H1 (cell line): ENCODE measurements at places on chromosomes 7 and 10. TPM values are rescaled to one million over a fixed set of nuclear protein-coding genes. Genes with fewer than 3 reads are reported as not detected.
A peak's percentile ranks its signal among the peaks of the same experiment; 100 is the strongest.

SPDYE16 gene
- total RNA-seq = not detected in 2 replicates

LRIT1 gene
- not detected in 2 replicates for total RNA-seq

SLC18A3 gene
- 0.13 TPM in 1 of 2 replicates, not detected in the other for total RNA-seq

LRRD1 gene
- not detected in 2 replicates for total RNA-seq

IL2RA gene
- not detected in 2 replicates for total RNA-seq

GRID2IP gene
- total RNA-seq = 1.0 and 1.3 TPM in 2 replicates

HSPA12A gene
- 4.8 and 6.9 TPM in 2 replicates for total RNA-seq

C10orf143 gene
- 1.3 and 2.0 TPM in 2 replicates for total RNA-seq

- H3K27me3 ChIP-seq = no peaks in the 10 kb centered on the region
- no peak overlapping the region for H3K27ac ChIP-seq
- DNase-seq = no peak
- peaks cover 25% of the 10 kb centered on the region for H3K36me3 ChIP-seq
- no peak overlapping the region for H3K4me3 ChIP-seq
Measured at GRCh38 chr10:87781545-87781944, 36.5 kb downstream of the ATAD1 start.

- no peak overlapping the region for H3K27ac ChIP-seq
- H3K27me3 ChIP-seq = no peaks in the 10 kb centered on the region
- no peak overlapping the region for H3K4me3 ChIP-seq
- no peaks in the 10 kb centered on the region for H3K36me3 ChIP-seq
Measured at GRCh38 chr7:36651404-36651803, 72.9 kb downstream of the AOAH start.

DNA sequence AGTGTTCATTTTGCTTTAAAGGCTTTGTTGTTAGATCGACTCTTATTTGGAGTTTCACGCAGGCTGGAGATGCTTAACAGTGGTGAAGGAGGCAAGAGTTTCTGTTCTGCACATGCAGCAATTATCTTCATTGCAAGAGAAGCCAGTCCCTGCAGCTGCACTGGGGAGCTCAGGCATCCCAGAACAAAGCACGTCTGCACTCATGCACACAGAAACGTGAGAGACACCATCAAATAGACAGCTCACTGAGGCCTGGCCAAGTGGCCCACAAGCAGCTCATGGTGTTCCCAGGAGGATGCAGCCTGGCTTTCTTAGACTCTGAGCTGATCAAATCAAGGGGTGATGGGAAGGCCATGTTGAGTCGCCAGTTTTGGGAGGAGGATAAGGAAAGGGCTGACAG, 246.1 kb downstream of the CREB5 start:
- H3K4me3 ChIP-seq = no peak overlapping the region
- H3K27me3 ChIP-seq = no peaks in the 10 kb centered on the region
- no peak for DNase-seq
- no peak overlapping the region for H3K27ac ChIP-seq

- H3K27me3 ChIP-seq = no peaks in the 10 kb centered on the region
- no peaks in the 10 kb centered on the region for H3K4me1 ChIP-seq
- H3K36me3 ChIP-seq = no peaks in the 10 kb centered on the region
- H3K4me3 ChIP-seq = no peak overlapping the region
- no peak for DNase-seq
- H3K27ac ChIP-seq = no peak overlapping the region
Measured at GRCh38 chr7:53119514-53119941, 84.1 kb downstream of the POM121L12 start.

DNA sequence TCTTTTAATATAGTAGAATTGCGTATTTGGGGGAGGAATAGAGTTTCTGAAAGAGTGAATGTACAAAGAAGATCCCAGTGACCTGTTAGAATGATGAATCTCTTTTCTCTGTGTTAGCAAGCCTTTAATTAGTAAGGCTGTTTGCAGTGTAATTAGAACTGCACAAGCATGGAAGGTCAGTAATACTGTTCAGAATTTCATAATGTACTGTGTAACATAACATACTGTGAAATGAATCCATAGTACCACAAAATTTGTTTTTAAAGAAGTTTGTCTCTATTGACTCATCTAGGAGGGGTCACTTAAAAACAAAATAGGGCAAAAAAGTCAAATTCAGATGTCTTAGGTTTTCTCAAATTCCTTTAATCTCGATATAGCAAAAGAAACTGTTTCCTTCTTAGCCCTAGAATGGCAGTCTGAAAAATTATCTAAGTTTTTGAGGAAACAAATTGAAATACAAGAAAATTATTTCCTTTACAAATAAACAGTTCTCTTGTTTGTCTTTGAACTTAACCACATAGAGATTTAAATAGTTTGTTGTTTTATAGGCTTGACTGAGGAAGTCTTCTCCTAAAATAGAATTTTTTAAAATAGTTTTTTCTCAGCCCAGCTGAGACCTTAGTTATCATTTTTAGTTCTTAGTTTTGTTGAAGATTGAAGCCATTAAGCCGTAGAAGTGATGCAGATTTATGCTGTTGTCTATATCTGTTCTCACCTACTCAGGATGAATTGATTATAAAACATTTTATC, 12.5 kb downstream of the ADK start:
- H3K27me3 ChIP-seq = no peaks in the 10 kb centered on the region
- no peaks in the 10 kb centered on the region for H3K4me1 ChIP-seq
- no peak overlapping the region for H3K27ac ChIP-seq
- no peaks in the 10 kb centered on the region for H3K36me3 ChIP-seq

DNA sequence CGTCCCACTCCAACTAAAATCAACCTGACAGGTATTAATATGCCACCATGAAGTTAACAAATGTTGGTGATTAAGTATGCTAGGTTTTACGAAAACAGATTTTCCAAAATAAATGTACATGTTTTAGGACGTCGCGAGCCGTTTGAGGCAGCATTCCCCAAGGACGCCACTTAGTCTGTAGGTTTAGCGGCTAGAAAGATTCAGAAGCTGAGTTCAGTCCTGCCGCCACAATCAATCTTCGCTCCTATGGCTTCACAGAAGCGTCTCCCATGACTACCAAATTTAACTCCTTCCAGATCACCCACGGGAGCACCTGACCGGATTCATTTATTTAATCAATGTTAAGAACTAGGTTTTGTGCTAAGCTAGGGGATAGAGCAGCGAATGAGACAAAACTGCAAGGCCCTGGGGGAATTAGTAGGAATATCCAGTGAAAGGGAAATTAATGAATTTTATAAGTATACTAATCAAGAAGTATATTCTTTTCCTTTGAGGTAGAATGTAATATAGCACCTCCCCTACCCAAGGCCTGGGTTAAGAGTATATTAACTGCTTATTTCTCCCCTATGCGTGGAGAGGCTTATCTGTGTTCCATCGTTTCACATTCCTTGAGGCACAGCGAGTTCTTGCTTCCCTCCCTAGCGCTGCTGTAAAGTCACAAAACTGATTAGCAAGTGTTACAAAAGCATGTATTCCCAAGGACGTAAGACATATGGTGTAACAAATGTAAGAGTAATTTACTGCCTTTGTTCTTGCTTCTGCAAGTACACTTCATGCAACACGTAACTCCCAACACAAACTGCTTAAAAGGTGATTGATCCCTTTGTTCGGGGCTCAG, 994 bp upstream of the CYP51A1 start:
- H3K4me3 ChIP-seq = peak overlapping the region; percentile 89
- H3K36me3 ChIP-seq = peaks cover 14% of the 10 kb centered on the region; the same call in 1 of the 2 replicates
- no peaks in the 10 kb centered on the region; the same call in none of the 2 replicates for H3K4me1 ChIP-seq
- DNase-seq = no peak
- no peaks in the 10 kb centered on the region for H3K27me3 ChIP-seq
- peak overlapping the region; percentile 94; the same call in 1 of the 2 replicates for H3K27ac ChIP-seq

DNA sequence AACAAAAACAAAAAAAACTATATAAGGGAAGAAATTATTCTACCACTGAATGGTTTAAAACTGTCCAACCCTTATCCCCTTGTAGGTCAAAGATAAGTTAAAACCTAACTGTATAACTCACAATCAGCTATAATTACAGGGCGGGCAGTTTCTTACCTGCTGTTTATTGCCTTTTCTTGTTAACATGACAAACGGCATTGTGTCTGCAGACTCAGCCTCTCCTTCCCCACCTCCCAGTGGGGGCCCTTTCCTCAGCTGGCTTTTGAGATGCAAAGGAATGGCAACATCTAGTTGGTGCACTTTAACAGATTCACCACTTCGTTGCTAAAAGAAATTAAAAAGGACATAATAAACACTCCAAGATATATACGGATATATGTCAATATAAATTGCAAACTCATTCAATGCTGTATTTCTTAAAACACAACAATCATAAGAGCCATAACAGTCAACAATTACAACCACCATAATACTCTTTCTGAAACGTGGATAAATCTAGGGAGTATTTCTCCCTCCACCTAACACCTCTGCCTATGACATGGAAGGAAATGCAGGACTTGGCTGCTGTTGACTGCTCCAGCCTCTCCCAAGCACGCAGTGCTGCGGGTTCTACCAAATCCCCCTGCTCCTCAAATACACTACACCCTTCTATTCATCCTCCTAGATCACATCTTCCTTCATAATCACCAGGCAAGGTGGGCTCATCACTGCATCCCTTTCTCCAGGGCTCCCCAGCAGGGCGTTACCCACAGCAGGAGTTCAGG, 106.0 kb downstream of the UPF2 start:
- H3K27me3 ChIP-seq = no peaks in the 10 kb centered on the region
- no peak for DNase-seq
- no peak overlapping the region for H3K27ac ChIP-seq
- H3K36me3 ChIP-seq = peaks cover 3% of the 10 kb centered on the region
- peak overlapping the region; percentile 1 for H3K4me3 ChIP-seq
- H3K4me1 ChIP-seq = peaks cover 23% of the 10 kb centered on the region

DNA sequence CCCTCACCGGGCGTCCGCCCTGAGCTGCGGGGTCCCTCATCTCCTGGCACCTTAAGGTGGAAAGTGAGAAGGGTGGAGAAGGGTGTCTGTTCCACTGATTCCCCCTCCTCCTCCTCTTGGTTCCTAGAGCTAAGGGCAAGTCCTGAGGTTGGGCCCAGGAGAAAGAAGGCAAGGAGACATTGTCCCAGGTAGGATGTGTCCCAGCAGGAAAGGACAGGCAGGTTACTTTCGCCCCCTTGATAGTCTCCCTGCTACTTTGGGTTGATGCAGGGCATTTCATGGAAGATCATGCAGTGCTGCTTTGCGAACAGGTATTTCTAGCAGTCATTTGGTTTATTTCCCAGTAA, 582 bp downstream of the STEAP2 start:
- H3K4me3 ChIP-seq = peak overlapping the region; percentile 92
- H3K4me1 ChIP-seq = peaks cover 21% of the 10 kb centered on the region
- H3K27me3 ChIP-seq = no peaks in the 10 kb centered on the region
- no peaks in the 10 kb centered on the region; the same call in none of the 2 replicates for H3K36me3 ChIP-seq
- DNase-seq = no peak
- no peak overlapping the region for H3K27ac ChIP-seq

- H3K27me3 ChIP-seq = no peaks in the 10 kb centered on the region
- H3K4me1 ChIP-seq = no peaks in the 10 kb centered on the region
- no peak overlapping the region for H3K4me3 ChIP-seq
- DNase-seq = no peak
- H3K36me3 ChIP-seq = no peaks in the 10 kb centered on the region
- no peak overlapping the region for H3K27ac ChIP-seq
Measured at GRCh38 chr10:110993024-110993693, 73.8 kb downstream of the SHOC2 start.

DNA sequence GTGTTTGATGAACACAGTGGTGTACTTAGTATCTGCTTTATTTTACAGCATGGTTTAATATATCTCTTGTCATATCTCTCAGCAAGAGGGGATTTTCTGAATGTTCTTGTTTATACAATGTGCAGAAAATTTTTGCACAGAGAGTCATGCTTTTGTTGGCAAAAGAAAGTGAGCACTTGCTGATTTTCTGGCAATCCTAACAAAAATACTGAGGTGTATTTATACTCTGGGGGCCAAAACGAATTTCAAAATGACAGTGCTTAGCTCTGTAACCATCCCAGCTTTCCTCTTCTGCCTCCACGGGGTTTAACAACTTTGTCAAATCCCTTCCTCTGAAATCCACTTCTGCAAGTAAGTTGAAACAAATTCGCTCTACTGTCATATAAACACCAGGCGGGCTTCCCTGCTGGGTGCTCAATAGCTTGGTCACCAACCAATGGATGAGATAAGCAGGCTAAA, 169.2 kb downstream of the NOC3L start:
- H3K4me3 ChIP-seq = no peak overlapping the region
- no peak for DNase-seq
- no peaks in the 10 kb centered on the region for H3K36me3 ChIP-seq
- no peaks in the 10 kb centered on the region for H3K4me1 ChIP-seq

- H3K36me3 ChIP-seq = no peaks in the 10 kb centered on the region
- no peaks in the 10 kb centered on the region for H3K27me3 ChIP-seq
- H3K4me1 ChIP-seq = no peaks in the 10 kb centered on the region
- no peak for DNase-seq
- no peak overlapping the region for H3K4me3 ChIP-seq
Measured at GRCh38 chr7:85708221-85708620, 521.4 kb upstream of the SEMA3D start.

DNA sequence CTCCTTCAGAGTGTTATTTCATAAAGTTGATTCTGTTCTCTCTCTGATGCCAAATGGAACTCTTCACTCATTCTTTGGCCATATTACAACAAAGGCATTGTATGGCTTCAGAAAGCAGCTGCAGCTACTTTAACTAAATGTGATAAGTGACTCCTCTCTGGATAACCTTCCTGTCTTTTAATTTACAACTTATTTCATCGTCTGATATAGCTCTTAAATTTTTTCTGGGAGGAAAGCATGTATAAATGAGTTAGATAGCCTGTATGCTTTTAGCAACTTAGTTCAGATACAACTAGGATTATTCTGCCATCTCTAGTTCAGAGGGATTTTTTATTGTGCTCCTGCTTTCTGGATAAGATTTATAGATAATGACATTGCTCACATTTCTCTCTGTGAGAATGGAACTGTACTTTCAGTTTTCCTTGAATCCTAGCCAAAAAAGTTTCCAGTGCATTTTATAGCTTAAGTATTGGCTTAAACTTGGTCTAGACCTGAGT, 57.5 kb downstream of the KLHDC10 start:
- no peaks in the 10 kb centered on the region; the same call in 1 of the 2 replicates for H3K36me3 ChIP-seq
- no peak overlapping the region for H3K4me3 ChIP-seq
- no peak overlapping the region; the same call in 1 of the 2 replicates for H3K27ac ChIP-seq
- DNase-seq = no peak
- no peaks in the 10 kb centered on the region for H3K27me3 ChIP-seq

DNA sequence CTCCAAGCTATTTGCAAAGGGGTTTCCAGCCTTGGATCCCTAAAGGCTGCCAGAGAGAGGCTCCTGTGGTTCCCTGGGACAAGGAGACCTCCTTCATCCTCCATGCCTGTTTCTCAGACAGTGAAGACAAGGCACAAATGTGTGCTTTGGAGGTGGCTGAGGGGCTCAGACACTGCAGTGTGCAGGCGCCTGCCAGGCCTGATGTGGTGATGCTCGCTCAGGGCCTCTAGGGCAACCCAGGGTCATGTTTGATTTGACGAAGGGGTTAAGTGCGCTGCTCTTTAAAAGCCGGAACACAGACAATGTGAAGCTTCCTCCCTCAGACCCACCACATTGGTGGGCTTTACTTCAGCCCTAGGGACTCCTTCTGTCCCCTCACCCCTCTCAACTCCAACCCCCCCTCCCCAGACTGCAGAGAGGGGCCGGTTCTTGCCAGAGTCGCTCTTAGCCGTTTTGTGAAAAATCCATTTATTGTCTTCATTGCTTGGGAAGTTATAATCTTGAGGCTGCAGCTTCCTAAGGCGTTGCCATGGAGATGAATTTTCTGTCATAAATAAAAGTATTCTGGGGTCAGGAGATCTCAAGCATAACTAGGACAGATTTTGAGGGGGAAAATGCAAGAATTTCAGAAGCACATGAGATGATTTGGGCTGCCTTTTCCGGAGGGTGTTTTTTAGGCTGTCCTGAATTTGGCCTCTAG, 35.8 kb downstream of the PDGFA start:
- no peak overlapping the region for H3K4me3 ChIP-seq
- H3K27ac ChIP-seq = no peak overlapping the region
- peaks cover 18% of the 10 kb centered on the region for H3K4me1 ChIP-seq
- no peak for DNase-seq
- no peaks in the 10 kb centered on the region for H3K36me3 ChIP-seq

GRCh38 chr10:24893127-24893526, 59.3 kb downstream of the PRTFDC1 start:
- no peak overlapping the region for H3K27ac ChIP-seq
- no peaks in the 10 kb centered on the region for H3K36me3 ChIP-seq
- no peaks in the 10 kb centered on the region for H3K4me1 ChIP-seq
- DNase-seq = no peak
- H3K4me3 ChIP-seq = no peak overlapping the region
